Amygdala (tissue), 56 donors: ENCODE measurements at places on chromosomes 5 and 9.

GRCh38 chr5:41161271-41161670, 52.1 kb downstream of the C6 start:
- DNase-seq: no peak

- no peak for DNase-seq
Measured at GRCh38 chr9:91746357-91746756, 203.7 kb downstream of the ROR2 start.

DNA sequence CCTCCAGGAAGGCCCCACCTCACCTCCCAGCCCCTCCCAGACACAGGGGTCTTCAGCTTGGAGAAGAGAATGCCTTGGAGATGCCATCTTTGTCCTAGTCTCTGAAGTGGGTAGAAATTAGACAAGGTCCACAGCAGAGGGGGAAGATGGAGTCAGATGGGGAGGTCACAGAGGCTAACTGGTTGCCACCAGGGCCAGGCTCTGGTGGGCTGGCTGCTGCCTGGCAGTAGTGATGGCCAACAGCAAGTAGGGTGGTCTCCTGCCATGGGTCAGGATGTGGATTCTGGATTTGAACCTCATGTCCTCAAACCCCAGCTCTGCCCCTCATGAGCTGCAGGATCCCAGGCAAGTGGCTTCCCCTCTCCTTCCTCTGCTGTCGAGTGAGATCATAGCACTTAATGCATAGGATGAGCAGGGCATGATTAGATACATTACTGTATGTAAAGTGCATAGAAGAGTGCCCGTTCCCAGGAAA, 38.7 kb upstream of the NEK6 start:
- no peak for DNase-seq

- no peak for DNase-seq
Measured at GRCh38 chr9:108662091-108662875, 193.5 kb downstream of the ACTL7B start.

DNA sequence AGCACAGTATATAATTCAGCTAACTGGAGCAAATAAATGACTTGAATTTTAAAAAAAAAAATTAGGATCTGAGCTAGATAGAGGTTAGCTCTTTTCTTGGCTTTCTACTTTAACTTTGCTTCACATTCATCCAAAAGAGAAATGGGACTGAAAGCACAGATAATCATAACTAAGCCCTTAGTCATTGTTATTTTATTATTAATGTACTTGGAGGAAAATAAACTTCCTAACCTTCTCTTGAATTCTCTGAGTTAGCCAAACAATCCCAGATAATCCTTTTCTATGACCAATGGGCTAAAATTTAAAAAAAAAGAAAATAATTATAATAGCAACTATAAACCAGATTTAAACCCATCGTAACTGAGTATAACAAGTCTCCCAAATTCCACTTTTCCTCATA, 57.6 kb upstream of the RASA1 start:
- no peak for DNase-seq

GRCh38 chr5:149680810-149681221, 49.3 kb upstream of the PPARGC1B start:
- peak; percentile 57 for DNase-seq

DNA sequence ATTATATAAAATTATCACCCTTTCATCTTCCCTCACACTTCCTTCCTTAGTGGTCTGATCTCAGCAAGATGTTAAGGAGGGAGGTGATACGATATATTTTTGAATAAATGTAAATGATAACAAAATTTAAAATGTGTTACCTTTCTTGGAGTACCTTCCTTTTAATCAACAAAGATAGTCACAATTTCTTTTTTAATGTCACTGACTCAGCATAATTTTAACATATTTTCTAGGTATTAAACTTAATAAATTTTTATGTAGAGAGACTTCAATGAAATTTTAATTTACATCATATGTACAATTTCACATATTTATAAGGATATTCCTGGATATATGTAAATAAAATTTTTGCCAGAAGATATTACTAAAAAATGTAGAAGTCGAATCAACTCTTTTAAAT, 125.0 kb upstream of the FBN2 start:
- DNase-seq: no peak

GRCh38 chr9:71819115-71819739, 50.9 kb upstream of the CEMIP2 start:
- no peak for DNase-seq

GRCh38 chr9:18238254-18238653, 235.7 kb upstream of the ADAMTSL1 start:
- DNase-seq: no peak

GRCh38 chr5:156934450-156935211, 28.4 kb downstream of the TIMD4 start:
- no peak for DNase-seq

- no peak for DNase-seq
Measured at GRCh38 chr5:6885581-6885980, 172.3 kb downstream of the TENT4A start.

GRCh38 chr5:99614888-99615287, 686.1 kb upstream of the CHD1 start:
- no peak for DNase-seq

DNA sequence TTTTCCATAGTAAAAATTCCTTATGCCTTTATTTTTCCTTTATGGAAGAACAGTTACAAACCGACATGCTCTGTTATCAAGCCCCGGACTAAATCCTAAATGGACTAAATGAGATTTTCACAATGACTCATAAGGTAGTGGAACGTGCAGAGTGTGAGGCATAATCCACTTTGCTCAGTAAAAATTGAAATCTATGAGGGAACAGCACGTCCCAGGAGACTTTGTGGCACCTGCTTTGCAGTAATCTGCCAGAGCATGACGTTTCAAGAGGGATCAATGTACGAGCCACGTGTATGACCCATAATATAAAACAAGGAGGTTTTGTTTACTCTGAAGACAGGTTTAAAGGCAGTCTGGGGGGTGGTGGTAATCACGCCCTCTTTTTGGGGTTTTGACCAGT, 83.8 kb upstream of the GNA14 start:
- DNase-seq: no peak

DNA sequence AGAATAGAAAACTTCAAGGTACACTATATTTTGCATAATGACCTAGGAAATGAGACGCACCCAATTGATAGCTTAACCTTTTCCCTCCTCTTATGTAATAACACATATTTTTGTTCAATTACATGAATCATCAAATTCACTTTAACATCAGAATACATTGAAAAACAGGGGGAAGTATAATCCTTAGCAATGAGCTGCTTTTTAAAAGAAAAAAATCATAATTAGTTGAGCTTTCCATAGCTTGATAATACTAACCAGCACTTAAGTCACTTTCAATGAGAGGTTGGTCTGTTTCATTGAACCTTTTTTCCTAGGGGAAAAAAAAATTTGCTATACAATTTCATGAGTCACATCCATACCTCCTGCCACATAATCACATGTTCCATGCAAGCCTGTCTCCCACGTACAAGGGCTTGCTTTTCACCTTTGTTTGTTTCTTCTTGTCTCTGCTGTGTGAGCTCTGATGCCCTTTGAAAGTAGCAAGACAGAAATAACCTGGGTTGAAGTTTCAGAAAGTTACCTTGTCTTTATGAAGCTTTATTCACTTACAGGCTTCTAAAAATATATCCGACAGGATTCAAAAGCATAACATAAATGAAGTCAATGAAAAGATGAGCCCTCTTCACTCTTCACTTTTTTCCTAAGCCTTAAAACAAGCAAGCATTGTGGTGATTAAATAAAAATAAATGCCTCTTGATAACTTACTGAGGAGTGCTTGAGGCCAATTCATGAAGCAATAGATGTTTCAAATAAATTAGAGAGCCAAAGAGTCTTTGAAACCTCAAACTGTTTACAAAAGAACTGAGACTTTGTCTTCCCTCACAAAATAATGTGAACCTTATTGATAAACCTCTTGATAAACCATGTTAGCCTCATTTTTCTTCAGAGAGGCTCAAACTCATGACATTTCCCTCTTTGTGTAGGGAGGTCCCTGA, 108.5 kb downstream of the FEM1C start:
- DNase-seq: no peak

GRCh38 chr5:136033848-136034247, 5.1 kb downstream of the TGFBI start:
- no peak for DNase-seq

DNA sequence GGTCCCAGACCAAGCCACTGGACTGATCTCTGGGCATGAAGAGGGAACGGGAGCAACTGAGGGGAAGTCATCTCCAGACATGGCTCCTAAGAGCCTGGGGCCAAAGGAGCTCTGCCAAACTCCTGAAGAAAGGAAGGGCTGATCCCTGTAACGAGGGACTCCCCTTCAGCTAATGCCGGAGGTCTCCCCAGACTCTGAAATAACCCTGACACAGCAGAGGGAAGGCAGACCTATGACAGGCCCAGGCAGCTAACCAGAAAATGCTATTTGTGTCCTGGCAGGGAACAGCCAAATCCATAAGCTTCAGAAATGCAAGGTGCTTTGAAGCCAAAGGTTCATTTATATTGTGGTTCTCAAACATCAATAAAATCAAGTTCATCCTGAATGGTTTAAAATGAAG, 30.9 kb downstream of the APTX start:
- DNase-seq: no peak

DNA sequence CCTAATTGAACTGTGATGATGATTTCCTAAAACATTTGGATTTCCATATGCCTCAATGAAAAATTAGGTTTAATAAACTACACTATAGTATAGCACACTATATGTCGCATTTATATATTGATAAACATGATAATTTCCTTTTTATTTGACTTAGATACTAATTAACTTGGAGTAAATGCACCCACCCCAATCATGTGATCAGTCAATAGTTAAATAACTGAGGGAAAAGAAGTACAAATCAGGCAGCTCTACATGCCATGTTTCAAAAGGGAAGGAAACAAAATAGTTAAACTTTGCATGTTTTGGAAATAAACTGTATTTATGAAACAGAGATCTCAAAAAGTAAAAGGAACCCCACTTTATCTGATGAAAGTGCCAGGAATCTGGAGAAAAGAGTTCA, 18.0 kb upstream of the GNE start:
- no peak for DNase-seq

DNA sequence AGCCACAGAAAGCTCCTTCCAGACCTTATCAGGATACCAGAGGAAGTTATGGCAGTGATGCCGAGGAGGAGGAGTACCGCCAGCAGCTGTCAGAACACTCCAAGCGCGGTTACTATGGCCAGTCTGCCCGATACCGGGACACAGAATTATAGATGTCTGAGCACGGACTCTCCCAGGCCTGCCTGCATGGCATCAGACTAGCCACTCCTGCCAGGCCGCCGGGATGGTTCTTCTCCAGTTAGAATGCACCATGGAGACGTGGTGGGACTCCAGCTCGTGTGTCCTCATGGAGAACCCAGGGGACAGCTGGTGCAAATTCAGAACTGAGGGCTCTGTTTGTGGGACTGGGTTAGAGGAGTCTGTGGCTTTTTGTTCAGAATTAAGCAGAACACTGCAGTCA, 70.8 kb upstream of the ENTREP1 start:
- no peak for DNase-seq

DNA sequence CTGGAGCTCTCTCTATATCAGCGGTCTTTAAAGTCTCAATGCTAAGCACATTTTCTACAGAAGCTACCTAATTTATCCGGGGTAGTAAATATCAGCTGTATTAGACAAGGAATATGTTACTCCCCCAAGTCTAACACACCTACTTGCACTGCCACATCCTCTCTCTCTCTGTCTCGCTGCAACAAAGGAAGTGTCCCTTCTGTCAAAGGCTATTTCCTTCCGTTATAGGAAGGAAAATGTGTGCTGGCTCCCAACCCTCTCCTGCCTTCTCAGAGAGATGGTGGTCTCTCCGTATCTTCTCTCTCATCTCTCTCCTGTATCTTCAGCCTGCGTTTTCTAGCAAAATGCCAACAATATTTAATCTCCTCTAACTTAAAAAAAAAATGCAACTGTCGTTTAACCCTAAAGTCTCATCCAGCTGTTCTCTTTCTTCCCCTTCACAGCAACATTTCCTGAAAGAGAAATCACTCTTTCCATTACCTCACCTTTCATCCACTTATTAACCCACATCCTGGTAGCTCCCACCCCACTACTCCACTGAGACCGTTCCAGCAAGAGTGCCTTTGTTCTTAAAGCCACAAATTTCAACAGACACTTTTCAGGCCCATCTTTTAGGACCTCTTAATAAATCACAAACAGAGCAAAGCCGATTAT, 2.3 kb downstream of the TTF1 start:
- DNase-seq: no peak

DNA sequence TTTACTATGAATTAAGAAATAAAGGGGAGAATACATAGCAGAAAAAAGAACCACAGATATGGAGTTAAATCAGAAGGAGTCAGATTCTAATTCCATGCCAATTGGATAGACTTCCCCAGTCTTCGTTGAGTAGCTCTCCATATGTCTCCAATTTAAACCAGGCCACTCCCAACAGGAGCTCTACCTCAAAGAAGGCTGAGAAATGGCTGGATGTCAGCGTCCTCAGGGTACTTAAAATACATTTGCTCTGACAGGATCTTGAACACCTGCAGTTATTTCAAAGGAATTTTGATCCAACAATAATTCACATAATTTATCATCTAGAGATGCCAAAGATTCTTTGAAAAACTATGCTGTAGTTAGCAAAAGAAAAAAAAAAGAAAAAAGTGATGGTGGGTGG, 133.9 kb upstream of the FBN2 start:
- no peak for DNase-seq

- DNase-seq: peak; percentile 96
Measured at GRCh38 chr9:34501889-34502425, 20.8 kb downstream of the ENHO start.

DNA sequence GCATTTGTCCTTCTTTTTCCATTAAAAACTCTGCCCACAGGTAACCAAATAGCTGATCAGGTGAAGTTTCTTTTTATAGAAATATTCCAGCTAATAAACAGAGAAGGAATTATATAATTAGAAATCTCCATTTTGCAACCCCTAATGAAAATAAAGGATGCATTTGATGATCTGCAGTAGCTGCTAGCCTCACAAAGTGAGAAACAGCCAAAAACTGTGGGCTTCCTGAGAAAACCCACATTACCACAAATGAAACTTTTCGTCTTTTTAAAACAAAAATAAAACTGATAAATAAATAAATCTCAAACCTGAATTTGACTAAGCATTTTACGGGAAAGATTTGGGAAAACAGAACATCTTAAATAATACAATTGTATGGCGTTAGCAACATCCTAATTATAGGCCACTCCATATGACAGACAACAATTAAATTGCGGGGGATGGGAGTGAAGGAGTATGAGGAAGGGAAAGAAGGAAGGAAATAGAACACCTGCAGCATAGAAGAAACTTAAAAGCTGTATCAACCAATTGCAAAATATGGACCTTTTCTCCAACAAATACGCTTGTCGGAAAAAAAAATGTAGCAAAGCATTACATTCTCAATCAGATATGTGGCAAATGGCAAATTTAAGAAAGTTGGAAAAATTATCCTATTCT, 283.0 kb upstream of the ITGA1 start:
- DNase-seq: no peak

- no peak for DNase-seq
Measured at GRCh38 chr9:81848472-81848871, 79.8 kb upstream of the SPATA31D4 start.

GRCh38 chr9:126857261-126857960, 3.0 kb upstream of the ZBTB34 start:
- no peak for DNase-seq

- DNase-seq: no peak
Measured at GRCh38 chr5:2387250-2387633, 364.2 kb downstream of the IRX2 start.
